NCI-H460 (cell line): ENCODE measurements at places on chromosomes 11 and 22.
A peak's percentile ranks its signal among the peaks of the same experiment; 100 is the strongest.

DNA sequence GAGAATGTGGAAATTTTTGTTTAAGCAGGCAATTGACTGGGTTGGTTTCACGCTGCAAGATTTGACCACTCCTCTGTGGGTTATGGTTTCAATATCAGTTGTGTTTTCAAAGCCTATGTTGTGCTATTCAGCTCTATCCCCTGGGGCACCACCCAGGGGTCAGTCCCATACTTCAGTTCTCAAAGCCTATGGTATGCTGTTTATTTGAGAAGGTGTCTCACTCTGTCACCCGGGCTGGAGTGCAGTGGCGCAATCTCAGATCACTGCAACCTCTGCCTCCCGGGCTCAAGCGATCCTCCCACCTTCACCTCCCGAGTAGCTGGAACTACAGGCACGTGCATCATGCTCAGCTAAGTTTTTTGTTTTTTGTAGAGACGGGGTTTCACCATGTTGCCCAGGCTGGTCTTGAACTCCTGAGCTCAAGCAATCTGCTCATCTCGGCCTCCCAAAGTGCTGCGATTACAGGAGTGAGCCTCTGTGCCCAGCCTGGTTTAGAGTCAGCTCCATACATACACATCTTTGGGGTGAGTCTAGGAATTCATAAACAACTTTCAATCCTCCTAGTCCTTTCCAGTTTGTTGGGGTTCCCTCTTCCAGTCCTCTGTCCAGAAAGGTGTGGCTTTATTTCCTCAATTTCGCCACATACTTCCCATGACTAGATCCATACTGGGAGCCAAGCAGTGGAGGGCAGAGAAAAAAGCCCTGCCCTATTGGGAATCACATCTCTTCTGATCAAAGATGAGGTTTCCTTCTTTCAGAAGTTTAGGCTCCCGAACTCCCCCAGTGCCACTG lies 35.0 kb upstream of the MAPK1 start:
- no peak for DNase-seq

- DNase-seq: no peak
Measured at GRCh38 chr22:48417225-48418070, 1410.2 kb downstream of the BRD1 start.

DNA sequence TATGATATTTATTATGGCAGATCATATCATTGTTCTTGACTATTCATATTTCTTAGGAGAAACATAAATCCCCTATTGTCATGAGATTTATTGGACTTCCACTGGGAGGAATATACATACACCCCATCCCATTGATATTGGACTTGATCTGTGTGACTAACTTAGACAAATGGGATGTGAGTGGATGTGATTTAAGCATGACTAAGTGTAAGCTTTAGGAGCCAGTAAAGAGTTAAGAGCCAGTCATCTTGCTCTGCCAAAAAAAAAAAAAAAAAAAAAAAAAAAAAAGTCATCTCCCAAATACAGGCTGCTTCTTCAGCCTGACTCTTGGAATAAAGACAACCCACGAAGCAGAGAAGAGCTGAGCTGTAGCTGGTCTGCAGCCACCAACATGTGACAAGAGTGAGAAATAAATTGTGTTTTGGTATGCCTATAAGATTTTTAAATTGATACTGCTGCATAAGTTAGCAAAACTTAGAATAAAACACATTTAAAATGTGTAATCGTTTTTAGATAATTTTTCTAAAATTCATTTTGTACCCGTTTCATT lies 595.0 kb upstream of the LRRC4C start:
- no peak for DNase-seq

- no peak for DNase-seq
Measured at GRCh38 chr22:30436196-30436595, 10.6 kb downstream of the MTFP1 start.

GRCh38 chr11:72553706-72554105 lies 119.4 kb upstream of the CLPB start:
- DNase-seq: no peak

DNA sequence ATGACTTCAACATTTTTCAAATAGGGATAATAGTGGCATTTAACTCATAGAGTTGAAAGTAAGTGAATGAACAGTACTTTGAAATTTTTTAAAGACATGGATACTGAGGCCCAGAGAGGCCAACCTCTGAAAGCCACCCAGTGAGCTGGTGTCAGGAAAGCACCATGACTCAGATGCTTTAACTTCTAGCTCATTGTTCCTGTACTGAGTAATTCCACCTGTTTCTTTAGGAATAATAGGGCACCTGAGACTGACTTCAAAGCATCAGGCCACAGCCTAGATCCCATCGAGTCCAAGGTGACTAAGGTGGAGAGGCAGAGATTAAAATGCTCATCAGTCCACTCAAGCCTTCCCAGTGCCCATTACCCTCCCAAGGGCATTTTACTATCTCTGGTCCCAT lies 491.8 kb upstream of the TENM4 start:
- no peak for DNase-seq

DNA sequence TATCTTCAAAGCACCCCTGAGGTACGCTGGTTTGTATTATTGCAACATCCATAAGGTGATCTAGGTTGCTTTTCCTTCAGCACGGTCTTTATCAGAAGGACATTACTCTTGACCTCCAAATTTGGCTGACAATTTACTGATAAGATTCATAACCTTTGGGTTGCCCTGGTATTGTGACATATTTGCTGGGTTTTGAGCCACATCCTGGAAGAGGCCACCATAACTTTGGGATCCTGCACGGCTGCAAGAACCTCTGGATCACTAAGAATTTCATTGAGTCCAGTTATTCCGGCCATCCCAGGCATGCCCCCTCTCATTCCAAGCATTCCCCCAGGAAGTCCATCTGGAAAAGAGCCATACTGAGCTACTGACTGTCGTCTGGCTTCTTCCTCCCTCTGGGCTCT lies 6.5 kb upstream of the PLET1 start:
- DNase-seq: no peak

DNA sequence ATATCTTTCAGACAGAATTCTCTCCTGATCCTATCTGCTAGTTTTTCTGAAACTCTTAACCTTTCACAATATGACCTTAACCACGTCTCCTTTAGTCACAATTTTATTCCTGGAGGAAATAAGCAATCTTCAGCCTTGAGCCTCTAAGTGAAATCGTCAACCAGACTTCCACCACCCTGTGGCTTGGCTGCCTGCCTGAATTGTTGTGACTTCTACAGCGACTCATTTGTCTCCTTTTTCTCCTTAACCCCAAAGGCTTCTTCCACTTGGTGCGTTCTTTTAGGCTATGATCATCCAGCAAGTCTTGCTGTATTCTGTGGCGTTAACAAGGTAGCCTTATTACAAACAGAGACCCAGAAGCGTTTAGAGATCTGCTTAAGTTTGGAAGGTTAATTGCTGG lies 535.1 kb upstream of the ARHGAP42 start:
- DNase-seq: no peak

DNA sequence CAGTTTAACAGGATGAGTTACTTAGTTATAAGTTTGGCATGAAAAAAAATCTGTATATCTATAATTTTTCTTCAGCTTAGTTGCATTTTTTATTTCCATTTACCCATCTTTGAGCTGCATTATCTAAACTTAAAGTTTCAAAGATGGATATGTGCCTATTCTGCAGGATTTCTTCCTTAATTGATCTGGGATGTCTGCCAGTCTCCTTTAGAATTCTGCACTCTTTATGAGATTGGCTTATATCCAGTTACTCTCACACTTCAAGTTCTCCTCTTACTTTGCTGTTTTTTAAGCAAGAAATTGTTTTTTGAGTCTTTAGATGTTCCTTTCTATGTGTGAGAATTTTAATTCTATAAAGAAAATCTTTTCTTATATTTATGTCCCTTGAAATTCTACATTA lies 5.1 kb upstream of the PDGFD start:
- DNase-seq: no peak

DNA sequence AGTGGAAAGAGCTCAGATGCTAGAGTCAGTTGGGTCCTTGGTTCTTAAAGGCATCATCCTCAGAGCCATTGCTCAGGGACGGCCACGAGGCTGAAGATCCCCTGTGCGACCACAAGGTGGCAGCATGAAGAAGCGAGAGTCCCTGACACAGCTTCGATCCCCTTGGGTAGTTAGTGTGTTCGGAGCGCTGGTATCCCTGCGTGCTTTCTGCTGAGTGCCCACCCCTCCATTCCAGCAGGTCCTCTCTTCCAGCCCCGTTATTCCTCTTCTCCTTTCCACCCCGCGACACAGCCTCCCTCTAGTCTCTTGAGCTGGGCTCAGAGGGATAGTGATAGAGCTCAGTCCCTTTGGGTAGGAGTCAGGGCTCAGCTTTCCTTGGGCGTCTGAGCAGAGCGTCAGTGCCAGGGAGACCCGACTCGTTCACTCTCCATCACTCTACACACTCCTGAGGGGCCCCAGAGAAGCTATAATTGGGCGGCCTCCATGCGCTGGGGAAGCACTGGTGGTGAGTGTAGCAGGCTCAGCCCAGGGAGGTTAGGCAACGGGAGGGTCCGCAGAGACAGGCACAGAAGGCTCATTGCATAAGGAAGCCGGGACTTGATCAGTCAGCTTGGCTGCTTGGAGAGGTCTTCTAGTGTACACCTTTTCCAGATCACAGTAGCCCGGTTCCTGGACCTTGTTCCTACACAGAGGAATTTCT lies at the start of gene OR51D1:
Gene OR51D1 (plus strand): TSS at position 516 of the 700 bp plus-strand sequence. CDS start 2,314 bp downstream, outside the sequence.
- DNase-seq: peak; percentile 54

DNA sequence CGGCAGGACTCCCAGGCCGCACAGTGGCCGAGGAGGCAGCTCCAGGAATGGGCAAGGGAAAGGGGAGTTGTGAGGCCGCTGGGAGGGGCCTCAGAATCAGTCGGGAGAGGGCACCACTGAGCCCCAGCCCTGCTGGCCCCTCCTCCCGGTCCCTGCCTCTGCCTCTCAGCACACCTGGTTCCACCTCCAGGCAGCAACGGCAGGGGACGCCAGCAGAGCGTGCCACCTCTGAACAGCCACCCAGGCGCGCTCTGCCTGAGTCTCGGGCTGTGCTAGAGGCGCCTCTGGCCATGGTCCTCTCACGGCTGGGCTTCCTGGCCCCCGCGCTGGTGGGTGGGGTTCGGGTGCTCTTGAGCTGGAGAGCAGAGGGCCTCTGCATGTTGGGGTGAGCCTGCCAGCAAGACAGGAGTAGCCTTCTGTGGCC lies 33.0 kb downstream of the MOB2 start:
- DNase-seq: no peak

- DNase-seq: no peak
Measured at GRCh38 chr22:47171441-47172221, 409.2 kb downstream of the TBC1D22A start.

DNA sequence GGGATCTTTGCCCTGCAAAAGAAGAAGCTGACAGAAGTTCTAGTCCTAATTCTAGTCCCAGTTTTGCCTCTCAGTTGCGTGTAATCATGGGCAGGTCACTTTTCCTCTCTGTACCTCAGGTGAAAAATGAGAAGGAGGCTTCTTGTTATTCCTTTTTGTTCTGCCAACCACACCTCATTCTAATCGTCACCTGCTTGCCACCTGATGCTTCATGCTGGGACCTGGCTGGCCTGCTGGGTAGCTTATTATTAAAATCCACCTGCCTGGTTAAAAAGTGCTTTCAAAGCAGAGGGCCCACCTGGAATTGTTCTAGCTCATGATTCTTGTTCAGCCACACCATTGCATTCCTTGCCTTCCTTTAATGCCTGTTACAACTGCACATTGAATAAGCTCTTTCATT lies 8.4 kb upstream of the ALG8 start:
- DNase-seq: no peak

DNA sequence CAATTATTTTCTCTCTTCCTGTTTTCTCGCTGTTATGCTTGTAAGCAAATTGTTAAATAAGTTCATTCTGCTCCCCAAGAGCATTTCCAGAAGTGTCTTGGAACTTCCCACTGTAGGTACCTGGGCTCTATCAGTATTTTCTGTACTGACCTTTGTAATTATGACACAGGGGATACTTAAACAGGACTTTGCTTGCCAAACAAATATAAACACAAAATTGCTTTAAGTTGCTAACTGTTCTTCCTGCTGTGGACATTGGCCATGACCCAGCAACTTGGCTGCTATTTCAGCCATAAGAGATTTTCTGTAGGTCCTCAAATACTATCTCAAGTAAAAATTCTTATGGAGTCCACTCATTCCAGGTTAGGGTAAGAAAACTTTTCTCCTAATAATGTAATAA lies 30.1 kb downstream of the SYT9 start:
- DNase-seq: no peak

GRCh38 chr11:2315395-2316168 lies 13.8 kb downstream of the TSPAN32 start:
- no peak for DNase-seq

DNA sequence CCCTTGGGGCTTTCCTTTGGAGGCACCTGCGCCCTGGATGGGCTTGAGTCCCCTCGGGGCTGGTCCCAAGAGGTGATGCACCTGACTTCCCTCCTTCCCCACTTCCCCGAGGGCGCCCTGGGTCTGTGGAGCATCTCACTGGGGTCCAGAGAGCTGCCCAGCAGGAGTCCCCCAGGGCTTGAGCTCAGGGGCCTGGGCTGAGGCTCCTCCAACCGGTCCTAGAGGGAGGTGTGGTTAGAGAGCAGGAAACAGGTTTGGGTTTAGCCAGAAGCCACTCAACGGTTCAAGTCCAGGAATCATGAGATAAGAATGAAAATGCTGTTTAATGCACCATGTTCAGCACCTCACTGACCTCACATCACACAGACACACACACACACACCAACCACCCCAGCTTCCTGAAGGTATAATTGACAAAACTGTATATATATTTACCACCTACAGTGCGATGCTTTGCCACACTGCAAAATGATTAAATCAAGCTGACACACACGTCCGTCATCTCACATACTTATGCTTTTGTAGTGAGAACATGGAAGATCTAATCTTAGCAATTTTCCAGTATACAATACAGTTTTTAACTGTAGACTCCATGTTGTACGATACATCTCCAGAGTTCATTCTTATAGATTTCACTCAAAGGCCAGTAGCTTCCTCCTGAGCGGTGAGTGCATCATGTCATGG lies 628 bp upstream of the IGLL1 start:
- no peak for DNase-seq

- no peak for DNase-seq
Measured at GRCh38 chr22:37746366-37747079, 49.7 kb downstream of the TRIOBP start.
